Umbilical cord (tissue), 2 donors: ENCODE measurements at places on chromosomes 3 and 15.

DNA sequence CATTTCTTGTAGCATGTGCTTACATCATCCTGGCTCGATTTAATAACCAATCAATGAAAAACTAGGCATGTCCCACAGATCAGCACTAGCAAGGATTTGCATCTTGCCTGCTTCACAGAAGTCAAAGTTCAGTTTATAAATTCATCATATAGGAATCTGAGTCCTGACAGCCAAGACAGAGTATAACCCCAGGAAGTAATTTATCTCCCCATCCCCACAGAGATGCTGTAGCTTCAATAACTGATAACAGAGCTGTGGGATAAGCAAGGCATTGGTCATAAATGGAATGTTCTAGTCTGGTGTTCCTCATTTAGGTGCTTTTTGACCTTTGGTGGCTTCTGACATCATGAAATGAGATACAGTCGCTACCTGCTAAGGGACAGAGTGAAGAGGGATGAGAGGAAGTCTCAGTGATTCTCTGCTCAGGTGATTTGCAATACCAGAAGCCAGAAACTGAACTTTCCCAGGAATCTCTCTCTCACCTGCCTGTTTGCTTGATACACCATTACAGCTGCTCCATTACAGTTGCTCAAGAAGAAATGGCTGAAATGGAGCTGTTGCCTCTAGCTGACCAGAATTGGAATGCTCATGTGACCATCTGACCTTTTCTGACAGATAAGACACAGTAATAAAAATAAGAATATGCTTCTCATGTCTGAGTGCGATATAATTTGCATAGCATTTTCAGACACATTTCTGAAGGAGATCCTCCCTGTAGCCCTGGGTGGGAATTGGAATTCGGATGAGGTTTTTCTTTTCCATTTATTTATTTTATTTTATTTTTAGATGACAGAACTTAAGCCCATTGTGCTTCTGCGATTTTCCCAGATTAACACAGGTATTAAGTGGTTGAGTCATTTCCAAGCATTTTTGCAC, 217.1 kb upstream of the KCNMB2 start:
- no peak for DNase-seq

- no peak for DNase-seq
Measured at GRCh38 chr15:92014281-92015030, 160.9 kb downstream of the SLCO3A1 start.

DNA sequence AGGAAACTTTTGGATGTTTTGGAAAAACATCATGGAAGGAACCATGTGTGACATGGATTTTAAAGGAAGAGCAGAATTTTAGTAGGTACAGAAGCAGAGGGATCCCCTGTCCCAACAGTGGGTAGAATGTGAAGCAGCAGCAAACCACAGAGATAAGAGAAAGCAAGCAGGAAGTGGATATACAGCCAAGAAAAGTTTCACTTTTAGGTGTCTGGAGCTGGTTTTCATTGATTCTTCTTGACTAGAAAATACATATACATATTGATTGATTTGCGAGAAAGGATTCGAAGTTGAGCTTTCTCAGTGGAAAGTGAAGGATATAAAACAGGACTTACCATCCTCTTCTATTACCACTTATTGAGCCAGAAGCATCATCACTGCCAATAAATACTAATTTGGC, 133.5 kb downstream of the KCNMB2 start:
- no peak for DNase-seq

- no peak for DNase-seq
Measured at GRCh38 chr3:178289544-178290160, 246.6 kb upstream of the KCNMB2 start.
